ENCODE measurements at places on chromosomes 2 and 18.

GRCh38 chr2:40433736-40434135, 18.2 kb downstream of the SLC8A1 start:
- DNase-seq: no peak

DNA sequence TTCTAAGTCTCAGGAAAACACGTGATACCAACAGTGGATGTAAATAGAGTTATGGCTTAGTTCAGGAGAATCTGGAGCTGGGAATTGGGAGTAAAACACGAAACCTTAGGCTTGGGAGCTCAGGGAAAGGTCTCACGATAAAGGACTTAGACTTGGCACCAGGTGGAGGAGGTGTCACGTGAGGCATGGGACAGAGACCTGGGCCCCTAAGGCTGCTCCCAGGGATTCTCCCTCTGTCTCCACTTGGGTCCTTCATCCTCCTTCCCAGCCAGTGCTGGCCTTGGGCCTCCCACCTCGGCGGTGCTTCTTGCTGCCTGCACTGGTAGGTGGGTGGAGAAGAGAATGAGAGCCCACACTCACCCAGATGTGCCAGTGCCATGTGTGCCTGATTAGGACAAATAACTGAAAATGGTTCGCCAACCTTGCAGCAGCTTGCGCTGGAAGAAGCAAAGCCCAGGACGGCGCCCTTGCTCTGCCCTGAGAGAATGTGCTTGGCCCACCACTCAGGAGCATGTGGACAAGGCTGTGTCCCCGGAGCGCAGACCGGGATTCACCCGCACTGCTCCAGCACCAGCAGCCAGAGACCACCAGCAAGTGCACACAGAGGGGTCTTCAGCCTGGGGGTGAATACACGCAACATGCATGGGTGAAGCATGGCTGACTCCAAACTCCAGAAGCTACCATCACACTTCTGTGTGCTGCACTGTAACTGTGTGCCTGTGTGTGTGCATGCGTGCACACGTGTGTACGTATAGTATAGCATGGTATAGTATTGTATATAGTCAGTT, 48.1 kb downstream of the PSMG2 start:
- DNase-seq: no peak

GRCh38 chr2:61763605-61764034, 90.2 kb downstream of the FAM161A start:
- DNase-seq: no peak

GRCh38 chr2:235113854-235114253, 162.0 kb downstream of the SH3BP4 start:
- no peak for DNase-seq

- no peak for DNase-seq
Measured at GRCh38 chr2:5188636-5189035, 503.5 kb upstream of the SOX11 start.

GRCh38 chr2:239519089-239519920, 118.5 kb upstream of the HDAC4 start:
- DNase-seq: no peak

DNA sequence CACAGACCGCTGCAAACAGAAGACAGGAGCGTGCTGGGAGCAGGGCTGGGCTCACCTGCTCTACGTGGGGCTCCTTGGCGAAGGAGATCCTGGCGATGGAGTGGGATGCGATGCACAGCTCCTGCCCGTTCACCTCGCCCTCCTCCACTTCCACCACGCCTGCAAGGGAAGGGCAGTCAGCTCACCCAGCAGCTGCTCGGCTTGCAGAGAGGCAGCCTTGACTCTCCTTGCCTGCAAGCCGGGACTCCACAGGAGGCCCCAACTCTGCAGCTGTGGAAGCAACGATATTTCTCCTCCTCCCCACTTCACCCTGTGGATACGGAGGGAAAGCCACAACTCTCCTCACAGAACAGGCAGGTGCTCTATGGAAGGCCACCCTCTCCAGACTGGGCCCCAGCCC, 35.1 kb downstream of the THAP4 start:
- DNase-seq: no peak

GRCh38 chr2:152542337-152542994, 174.8 kb downstream of the PRPF40A start:
- DNase-seq: no peak

- no peak for DNase-seq
Measured at GRCh38 chr2:238818561-238818960, 29.3 kb upstream of the TWIST2 start.

GRCh38 chr2:66570471-66570870, 135.5 kb downstream of the MEIS1 start:
- DNase-seq: no peak

DNA sequence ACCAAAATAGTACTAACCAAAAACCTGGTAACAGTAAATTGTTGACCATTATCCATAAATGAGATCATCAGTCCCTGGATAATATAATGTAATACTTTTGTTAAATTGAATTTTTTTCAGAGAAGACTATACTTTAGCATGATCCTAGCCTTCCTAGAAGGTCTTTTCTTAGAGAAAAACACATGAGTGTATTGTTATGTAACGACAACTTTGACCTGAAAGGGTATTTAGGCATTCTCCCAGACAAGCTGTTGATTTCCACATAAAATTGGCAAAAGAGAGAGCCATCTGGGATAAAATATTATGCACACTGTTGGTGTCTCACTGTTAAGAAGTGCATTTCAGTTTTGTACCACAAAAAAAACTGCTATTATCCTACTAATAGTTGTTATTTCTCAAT, 120.0 kb upstream of the MAPRE2 start:
- no peak for DNase-seq

GRCh38 chr18:52451851-52452250, 111.9 kb downstream of the DCC start:
- no peak for DNase-seq

DNA sequence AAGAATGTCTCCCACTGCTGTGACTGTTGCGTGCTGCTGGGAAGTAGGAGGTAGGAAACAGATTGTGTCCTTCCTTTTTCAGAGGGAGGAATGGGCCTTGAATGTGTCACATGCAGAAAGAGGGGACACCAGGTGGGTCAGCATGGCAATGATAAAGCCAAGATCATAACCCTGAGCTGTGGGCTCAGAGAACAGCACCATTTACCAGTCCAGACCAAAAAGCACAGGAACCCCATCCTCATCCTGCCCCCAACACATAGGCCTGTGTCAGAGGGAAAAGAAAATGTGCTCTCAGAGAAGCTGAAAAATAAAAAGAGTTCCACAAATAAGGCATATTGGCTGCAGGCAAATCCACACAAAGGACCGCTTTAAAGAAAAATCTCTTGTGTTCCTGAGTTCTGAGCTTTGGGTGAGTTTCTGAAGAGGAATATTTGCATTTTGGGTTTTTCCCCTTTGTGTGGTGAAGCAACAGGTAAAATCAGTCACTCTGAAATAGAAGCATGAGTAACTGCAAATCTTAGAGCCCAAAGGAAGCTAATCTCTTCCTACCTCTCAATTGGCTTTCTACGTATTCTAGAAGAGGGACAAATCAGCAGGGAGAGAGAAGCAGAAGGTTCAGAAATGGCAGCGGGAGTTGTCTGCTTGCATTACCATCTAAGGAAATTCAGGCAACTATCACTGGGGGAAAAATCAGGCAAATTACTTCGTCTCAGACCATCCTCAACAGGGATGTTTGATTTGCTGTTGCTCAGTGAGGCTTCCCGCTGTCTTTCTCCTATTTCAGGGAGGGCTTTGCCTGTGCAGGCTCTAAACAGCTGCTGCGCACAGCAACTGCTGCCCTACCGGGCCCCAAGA, 106.8 kb downstream of the BCL11A start:
- no peak for DNase-seq

- DNase-seq: no peak
Measured at GRCh38 chr2:189868896-189869295, 84.6 kb downstream of the PMS1 start.

GRCh38 chr2:119481501-119482455, 42.5 kb downstream of the SCTR start:
- no peak for DNase-seq

- no peak for DNase-seq
Measured at GRCh38 chr2:186255823-186256222, 230.2 kb upstream of the ZC3H15 start.

GRCh38 chr2:229688141-229688540, 26.2 kb downstream of the DNER start:
- no peak for DNase-seq

DNA sequence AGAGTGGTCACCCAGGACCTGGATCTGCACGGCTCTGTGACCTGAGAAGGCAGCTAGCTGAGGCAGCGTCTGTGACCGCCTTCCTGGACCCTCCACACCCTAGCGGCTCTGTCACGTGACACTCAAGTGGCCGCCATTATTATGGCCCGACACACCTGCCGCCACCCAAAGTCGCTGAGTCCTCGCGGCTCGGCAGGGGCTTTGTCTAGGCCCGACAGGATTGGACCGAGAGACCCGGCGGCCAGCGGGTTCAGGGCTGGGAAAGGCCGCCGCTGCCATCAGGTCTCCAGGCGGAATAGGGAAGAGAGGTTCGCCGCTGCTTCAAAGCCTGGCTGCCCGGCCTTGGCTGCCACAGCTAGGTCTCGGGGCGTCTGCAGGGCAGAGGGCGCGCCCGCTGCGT, 1162.5 kb upstream of the LRRTM1 start:
- no peak for DNase-seq

- no peak for DNase-seq
Measured at GRCh38 chr2:207630491-207630890, 5.3 kb upstream of the METTL21A start.

- no peak for DNase-seq
Measured at GRCh38 chr2:13002536-13003331, 286.0 kb downstream of the TRIB2 start.

GRCh38 chr2:60980071-60980815, 37.3 kb upstream of the PEX13 start:
- DNase-seq: no peak

- DNase-seq: no peak
Measured at GRCh38 chr2:127081826-127082633, 24.9 kb downstream of the BIN1 start.

DNA sequence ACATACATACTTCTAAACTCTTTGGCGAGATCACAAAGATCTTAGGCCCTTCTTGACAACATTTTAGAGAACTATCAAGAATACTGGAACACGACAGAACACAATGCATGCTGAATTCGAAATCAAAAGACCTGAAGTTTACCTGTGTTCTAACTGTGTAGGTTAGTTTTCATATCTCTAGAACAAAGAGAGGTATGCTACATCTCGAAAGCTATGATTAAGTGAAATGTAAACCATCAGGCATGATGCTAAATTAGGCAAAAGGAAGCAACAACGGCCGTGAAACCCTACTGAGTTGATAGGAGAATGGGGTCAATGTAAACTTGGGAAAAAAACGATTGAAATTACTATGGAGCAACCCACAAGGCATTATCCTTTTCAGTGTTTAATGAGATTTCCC, 43.7 kb downstream of the IKZF2 start:
- no peak for DNase-seq

GRCh38 chr2:26483516-26483915, 5.6 kb upstream of the OTOF start:
- no peak for DNase-seq

DNA sequence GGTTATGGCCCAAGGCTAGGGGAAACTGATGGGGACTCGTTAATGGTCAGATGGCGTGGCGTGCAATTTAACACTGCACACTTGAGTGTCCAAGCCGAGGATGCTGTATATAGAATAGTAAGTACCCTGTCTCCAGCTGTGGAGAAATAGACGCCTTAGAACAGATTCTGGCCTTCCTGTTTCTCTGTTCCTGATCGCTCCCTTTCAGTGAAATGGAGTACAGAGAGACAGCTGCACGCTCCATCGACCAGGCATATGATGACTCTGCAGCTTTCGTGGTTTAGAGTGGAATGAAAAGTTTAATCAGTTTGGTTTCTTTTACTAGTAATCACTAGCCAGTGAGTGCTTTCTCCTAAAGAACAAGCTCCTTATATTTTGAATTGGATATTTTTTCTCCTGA, 213.4 kb downstream of the NEDD4L start:
- DNase-seq: no peak

DNA sequence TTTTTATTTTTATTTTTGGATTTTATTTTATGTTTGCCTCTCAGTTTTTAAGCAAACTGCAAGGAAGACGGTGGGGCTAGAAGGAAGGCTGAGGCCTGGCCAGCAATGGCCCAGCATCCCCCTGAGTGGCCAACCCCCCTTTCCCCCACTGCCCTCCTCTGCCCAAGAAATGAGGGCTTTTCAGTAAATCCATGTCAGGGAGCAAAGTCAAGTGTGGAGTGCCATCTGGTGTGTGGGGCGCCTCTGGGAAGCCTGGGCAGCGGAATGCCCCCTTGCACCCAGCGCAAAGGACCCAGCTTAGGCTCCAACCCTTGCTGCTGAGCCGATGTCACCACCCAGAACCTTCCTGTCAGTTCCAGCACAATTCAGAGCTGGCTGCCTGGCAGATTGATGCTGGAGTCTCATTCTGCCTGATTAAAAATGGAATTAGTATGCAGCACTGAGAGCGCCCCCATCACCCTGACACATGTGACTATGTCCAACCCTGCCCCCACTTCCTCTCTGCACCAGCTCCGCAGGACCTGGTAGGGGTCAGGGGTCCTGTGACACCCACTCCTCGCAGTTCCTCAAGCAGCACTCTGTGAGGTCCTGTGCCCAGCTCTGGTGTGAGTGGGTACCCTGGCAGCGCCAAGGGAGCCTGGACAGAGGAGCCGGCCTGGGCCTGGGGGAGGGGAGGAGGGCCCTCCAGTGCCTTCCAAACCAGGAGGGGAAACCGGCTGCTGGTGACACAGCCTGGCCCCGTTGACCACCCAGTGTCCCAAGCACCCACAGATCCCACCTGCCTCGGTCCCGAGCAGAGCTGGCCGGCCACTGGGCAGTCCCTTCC, 9.2 kb upstream of the ALPP start:
- no peak for DNase-seq

DNA sequence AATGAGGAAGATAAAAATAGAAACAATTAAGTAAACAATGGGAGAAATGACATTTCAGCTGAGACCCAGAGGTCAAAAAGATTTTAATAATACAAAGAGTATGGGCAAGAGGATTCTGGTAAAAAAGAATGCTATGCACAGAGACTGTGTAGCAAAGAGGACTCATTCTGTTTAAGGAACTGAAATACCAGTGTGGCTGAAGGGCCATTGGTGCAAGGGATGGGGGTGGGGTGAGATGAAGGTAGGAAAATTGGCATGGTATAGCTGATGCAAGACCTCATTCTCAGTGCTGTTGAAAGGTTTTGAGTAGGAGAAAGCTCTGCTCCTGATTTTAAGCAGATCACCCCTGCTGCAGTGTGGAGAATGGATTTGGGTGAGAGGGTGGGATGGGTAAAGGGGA, 10.8 kb downstream of the GALNT1 start:
- no peak for DNase-seq

GRCh38 chr2:217489145-217489960, 513.4 kb downstream of the TNS1 start:
- DNase-seq: no peak

- no peak for DNase-seq
Measured at GRCh38 chr2:146597291-146597690, 1247.5 kb upstream of the ACVR2A start.

GRCh38 chr2:29351248-29351647, 236.0 kb downstream of the CLIP4 start:
- no peak for DNase-seq

Measured in stimulated activated CD8-positive, alpha-beta memory T cell treated with anti-CD3 and anti-CD28 coated beads, Interleukin-7, amount 100 ng/mL, for 4 hours (primary cell).